ENCODE measurements at places on chromosomes 3 and 15.

GRCh38 chr3:62238003-62238402, 135.3 kb downstream of the FEZF2 start:
- no peak for DNase-seq

- DNase-seq = no peak
Measured at GRCh38 chr3:182523836-182524235, 269.5 kb upstream of the ATP11B start.

DNA sequence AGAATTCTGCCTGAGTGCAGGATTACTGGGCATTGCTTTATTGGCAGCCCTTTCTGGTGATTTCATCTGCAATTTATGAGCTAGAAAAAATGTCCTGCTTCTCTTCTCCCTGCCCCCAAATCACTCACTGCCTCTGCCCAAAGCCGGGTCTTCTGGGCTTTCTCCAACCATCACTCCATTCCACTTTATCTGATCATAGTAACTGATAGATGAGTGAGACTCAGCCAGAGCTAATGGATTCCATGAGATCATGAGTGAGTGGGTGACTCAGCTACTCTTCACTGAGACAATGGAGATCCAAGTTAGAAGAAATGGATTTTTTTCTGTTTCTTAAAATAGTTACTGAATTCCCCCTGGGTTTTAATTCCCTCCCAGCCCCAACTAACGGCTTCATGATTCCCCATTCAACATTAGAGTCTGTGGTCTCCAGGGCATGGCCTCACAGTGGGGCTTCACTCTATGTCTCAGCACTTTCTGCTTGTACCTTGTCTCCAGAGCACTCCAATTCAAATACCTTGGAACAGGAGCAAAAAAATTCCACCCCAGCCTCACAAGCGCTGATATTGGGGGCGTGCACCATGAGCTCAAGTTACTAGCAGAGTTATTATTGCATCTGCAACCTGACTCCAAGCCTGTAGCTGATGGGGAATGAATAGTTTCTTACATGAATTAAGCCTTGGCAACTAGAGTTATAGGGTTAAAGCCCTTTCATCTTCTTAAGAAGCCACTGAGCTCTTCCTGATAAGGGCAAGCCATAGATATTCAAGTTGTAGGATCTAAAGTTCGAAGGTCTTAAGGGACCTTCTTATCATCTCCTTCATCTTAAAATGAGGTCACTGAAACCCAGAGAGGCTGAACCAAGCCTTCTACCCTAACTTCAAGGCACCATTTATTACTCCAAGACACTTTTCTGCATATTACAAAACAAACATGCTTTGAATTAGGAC, 85.9 kb downstream of the AGBL1 start:
- DNase-seq = no peak

GRCh38 chr3:97705764-97706163, 58.8 kb upstream of the ARL6 start:
- no peak for DNase-seq

DNA sequence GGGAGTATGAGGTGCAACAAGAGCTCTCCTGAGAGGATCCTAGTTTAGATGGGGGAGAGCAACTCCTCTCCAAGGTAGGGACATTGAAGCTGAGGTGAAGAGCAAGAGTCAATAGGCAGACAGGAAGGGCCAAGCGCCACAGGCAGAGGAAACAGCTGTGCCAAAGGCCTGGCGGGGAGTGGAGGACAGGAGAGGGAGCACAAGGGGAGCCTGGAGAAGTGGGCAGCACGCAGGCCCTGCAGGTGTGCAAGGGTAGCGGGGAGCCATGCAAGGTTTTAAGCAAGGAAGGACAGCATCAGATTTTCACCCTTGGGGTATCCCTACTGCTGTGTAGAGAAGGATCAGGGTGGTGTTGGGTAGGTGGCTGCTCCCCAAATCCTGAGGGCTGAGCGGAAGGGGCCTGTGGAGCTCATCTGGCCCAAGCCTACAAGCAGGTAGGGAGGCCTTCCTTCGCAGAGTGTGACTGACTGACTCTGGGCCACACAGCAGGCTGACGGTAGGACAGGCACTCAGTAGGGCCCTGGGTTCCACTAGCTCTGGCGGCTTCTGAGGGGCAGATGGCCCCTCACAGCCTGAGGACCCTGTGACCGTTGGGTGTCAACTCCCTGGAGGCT, 13.3 kb downstream of the CHST13 start:
- no peak for DNase-seq

DNA sequence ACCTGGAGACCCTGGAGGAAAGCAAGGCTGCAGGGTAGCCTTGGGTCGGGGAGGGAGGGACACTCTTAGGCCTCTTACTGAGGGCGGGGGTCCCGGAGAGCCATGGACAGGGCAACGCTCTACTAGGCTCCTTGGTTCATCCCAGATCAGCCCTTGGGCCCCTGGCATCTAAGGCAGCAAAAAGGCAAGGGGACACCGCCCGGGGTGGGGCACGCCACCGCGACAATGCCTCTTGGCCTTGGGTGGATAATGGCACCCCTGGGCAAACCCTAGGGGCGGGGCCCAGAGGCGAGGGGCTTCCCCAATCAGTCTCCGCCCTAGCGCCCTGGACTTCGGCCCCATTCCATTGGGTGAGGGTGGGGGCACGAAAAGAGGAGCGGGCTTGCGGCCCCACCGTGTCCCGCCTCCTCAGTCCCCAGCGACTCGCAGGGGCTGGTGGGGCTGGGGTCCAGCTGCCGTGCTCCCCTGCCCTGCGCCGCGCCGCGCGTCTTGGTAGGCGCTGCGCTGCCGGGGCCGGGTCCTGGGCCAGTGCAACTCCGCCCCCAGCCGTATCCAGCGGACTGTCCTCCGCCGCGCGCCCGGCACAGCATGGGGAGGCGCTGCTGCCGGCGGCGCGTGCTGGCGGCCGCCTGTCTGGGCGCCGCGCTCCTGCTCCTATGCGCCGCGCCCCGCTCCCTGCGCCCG, at the start of gene CHST13:
Gene CHST13, plus strand, starts transcription at position 411 of the 684 bp plus-strand sequence. Its CDS starts 178 bp downstream, at position 589.
- DNase-seq = no peak

- DNase-seq = no peak
Measured at GRCh38 chr3:177114253-177114652, 83.0 kb downstream of the TBL1XR1 start.

DNA sequence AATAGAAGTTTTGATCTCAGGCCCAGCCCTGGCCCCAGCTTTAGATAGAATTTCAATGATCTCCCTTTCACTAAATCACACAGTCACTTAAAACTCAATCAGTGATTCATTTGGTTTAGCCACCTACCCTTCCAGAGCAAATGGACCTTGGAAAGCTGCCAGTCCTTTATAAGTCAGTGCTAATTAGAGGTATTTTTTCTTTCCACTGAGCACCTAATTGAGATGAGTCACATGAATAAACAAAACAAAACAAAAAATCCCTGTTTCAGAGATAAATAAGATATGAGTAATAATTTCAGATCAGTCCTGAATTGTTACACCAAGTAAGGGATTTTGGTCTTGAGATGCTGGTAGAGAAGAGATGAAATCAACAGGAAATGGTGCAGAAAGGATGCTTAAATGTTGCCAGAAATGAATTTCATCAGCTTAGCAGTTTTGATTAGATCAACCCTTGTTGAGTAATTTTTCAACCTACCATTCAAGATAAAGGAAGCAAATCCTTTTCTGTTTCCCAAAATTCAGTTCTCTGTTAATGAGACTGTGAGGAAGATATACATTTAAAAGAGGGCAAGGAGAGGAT, 352.0 kb upstream of the COL8A1 start:
- no peak for DNase-seq

- no peak for DNase-seq
Measured at GRCh38 chr15:58951388-58952007, 18.0 kb upstream of the SLTM start.

GRCh38 chr3:75395580-75396315, 268.4 kb upstream of the FRG2C start:
- DNase-seq = no peak

GRCh38 chr3:98326105-98326893, 27.4 kb upstream of the OR5K4 start:
- no peak for DNase-seq

GRCh38 chr3:64508140-64508539, 179.7 kb downstream of the ADAMTS9 start:
- no peak for DNase-seq

DNA sequence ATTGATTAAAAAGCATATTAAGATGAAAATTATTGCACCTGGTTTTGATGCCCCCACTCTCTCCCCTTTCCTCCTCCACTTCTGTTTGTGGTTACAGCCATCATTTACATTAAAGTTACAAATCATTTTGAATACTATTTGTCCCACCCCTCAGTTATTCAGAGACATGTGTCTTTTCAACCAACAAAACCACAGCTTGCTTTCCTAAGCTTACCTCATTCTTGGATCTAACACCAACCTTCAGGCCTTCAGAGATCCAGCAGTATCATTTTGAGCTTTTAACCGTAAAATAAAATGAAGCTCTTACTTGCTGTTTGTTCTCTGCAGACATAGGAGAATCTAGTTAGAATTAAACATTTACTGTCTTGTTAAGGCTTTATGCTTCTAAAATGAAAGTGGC, 4.7 kb downstream of the PXYLP1 start:
- no peak for DNase-seq

- DNase-seq = no peak
Measured at GRCh38 chr3:177686671-177687070, 489.4 kb upstream of the TBL1XR1 start.

GRCh38 chr15:92714477-92715401, 59.2 kb upstream of the FAM174B start:
- peak; percentile 65 for DNase-seq

GRCh38 chr3:81734742-81735141, 26.7 kb downstream of the GBE1 start:
- DNase-seq = no peak

DNA sequence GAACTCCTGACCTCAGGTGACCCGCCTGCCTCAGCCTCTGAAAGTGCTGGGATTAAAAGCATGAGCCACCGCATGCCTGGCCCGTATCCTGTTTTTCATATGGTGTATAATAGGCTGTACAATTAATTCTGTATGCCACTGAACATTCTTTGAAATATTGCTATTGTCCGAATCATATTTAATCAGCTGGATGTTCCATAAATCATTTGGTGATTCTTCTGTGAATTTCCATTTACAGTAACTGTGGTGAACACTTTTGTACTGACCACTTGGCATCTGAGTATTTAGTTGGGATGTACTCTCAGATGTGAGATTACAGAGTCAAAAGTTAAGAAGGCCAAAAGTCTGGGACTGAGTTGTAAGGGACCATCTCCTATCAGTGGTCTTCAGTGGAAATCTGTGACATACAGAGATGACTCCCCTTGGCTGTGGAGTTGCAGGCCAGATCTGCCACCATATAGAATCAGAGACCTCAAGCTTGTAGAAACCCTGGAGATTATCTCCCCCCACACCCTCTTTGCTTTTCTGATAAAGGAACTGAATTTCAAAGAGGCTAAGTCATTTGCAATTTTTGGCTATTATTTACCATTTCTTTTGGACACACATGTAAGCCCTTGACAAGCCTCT, 25.7 kb upstream of the DYNC1LI1 start:
- DNase-seq = no peak

Measured in T-helper 9 cell (primary cell).